ENCODE measurements at places on chromosomes 3 and 15.

- no peak for DNase-seq
Measured at GRCh38 chr3:139124197-139124596, 79.5 kb upstream of the PRR23C start.

DNA sequence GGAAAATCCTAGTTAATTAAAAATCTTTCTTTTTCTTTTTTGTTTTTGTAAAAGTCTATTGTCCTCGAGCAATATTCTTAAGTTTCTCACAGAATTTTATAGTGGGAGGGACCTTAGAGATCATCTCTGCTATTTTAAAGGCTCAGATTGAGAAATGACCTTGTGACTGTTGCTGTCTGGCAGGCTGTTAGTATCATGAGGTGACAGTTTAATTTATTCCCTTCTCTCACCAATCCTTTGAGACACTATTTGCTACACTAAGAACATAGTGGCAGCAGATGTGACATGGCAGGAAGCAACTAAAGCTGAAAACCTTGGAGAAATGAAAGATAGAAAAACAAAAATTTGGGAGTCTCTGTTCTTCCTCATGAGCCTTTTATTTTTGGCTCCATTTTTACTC, 24.9 kb downstream of the APPL1 start:
- no peak for DNase-seq

- DNase-seq = no peak
Measured at GRCh38 chr3:31391150-31391549, 141.6 kb upstream of the STT3B start.

DNA sequence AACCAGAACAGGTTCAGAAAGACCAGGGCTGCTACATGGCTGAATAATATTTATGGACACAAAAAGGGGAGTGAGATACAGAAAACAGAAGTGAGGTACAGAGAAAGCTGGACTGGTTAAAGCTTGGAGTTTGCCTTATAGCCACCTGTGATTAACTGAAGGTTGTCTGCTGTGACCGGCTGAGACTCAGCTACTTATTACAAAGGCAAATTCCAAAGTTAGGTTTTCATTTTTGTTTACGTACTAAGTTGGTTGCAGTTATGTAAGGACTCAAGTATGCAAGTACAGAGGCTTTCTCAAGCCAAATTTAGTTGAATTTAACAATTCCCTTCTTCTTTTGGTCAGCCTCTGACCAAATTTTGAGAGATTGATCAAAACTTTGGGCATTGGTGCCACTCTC, 264.6 kb downstream of the THSD4 start:
- DNase-seq = no peak

GRCh38 chr3:155958676-155959075, 88.2 kb downstream of the GMPS start:
- DNase-seq = no peak

DNA sequence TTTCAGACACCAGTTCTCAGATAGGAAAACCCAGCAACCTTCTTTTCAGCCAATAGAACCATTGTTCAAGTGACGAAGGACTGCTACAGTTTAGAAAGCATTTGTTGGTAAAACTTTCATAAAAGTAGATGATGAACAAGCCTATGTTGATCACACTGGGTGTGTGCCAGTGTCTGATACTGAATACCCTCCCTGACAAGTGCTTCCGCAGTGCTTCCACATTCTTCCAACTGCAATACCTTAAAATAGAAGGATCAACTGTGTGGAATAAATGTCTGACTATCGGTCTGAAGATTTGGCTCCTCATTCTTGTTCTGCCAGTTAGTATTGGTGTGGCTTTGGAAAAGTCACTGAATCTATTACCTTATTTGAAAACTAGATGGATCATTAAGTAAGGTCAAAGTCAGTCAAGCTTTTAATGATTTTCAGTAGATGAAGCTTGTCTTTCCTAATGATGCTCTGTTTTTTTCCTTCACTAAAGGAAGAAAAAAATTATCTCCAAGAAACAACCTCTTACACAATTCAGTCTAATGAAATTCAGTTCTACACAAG, 479.4 kb upstream of the CBLB start:
- no peak for DNase-seq
